Activated gamma-delta T cell treated with Interleukin-2 at 50 U/mL for 16 hours (primary cell): ENCODE measurements at places on chromosomes 16 and 17.

- peak; percentile 59 for DNase-seq
These were observed 62.4 kb downstream of the BAIAP2 start for GRCh38 chr17:81097134-81097942.

DNA sequence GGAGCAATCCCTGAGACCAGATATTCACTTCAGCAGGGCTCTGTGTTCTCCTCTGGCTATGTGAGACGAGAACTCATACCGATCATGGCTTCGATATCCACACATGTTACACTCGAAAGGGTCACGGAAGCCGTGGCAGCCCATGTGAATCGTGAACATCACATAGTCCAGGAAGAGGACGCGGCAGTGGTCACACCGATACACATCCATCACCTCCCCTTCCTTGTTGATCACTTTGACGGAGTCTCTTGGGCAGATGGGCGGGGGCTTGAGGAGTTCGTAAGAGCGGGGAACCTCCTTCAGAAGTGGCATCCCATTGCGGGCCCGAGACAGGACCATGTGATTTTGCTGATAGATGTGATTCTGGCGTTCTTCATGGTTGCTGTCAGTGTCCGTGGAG, 28.0 kb downstream of the GRB7 start:
- DNase-seq = peak; percentile 0

GRCh38 chr16:85888405-85889331, 10.3 kb upstream of the IRF8 start:
- peak; percentile 10 for DNase-seq

DNA sequence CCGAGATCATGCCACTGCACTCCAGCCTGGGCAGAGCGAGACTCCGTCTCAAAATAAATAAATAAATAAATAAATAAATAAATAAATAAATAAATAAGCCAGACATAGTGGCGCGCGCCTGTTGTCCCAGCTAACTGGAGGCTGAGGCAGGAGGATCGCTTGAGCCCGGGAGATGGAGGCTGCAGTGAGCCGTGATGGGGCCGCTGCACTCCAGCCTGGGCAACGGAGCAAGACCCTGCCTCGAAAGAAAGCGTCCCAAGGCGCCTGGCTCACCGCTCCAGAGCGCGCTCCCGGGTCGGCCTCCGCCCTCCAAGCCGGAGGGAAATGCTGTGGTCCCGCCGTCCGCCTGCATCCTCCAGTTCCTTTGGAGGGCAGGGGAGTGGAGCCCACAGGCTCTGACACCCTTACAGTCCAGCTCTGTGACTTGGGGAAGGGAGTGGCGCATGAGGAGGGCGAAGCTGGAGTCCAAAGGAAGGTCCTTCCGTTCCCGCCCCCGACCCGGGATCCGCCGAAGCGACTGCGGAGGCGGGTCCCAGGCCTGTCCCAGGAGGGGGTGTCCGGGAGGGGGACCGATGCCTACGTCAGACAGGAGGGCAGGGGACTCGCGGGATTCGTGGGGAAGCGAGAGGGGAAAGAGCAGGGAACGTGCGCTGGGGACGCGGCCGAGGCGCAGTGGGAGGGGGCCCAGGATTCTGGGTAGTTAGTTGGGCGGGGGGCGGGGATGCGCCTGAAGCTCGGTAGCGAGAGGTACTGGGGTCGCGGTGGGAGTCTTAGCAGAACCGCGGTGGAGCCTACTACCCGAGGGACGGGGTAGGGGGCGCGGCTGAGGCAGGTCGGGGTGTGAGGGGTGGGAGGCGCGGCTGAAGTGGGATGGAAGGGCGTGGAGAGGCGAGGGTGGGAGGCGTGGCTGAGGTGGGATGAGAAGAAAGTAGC, 8.4 kb upstream of the TRPV2 start:
- DNase-seq = no peak

GRCh38 chr16:82881516-82881915, 254.7 kb downstream of the CDH13 start:
- no peak for DNase-seq

GRCh38 chr16:88872650-88873331, 6.3 kb upstream of the PABPN1L start:
- DNase-seq = no peak

GRCh38 chr17:75558666-75559530, 28.7 kb upstream of the MYO15B start:
- no peak for DNase-seq

GRCh38 chr16:23741675-23742303, 13.0 kb upstream of the CHP2 start:
- no peak for DNase-seq

- no peak for DNase-seq
These were observed at the start of gene CA10 for GRCh38 chr17:52158450-52159042. Gene CA10, minus strand, starts transcription at chr17:52158714.

DNA sequence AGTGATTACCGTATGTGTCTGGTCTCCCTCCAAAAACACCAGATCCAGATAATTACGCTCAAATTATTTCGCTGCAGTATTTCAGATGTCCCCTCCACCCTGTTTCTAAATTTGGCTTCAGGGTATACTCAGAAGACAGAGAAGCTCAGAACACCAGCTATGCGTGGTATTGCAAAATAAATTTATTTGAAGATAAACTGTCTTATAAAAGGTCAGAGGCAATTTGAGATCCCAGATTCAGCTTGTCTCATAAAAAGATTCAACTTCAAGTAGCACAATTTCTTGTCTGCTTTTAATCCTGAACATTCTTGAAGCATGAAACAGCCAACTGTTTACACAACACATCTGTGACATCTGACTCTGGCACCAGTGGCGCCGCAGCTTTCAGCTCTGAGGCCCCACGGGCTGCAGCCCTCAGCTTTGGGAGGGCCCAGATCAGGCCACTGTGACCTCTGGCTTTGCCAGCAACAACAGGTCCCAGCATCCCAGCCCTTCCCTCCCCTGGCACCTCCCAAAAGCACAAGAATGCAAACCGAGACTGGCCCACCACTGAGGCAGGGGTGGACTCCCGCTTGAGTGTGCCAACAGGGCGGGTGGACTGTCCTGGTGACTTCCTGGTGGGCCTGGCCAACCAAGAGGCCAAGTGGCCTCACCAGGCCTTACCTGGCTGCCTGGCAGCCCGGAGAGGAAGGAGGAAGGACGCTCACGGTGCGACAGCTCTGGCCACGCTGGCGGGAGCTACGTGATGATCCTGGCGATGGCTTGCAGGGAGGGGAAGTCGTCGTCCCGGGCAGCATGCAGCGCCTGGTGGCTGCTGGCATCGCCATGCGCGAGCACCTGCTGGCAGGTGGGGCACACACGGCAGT, 8.0 kb downstream of the SYNGR3 start:
- no peak for DNase-seq
